ENCODE measurements at places on chromosomes 2 and 18. TPM values are rescaled to one million over a fixed set of nuclear protein-coding genes. Genes with fewer than 3 reads are reported as not detected.

Gene CYS1
- 7.1 TPM for total RNA-seq

DNA sequence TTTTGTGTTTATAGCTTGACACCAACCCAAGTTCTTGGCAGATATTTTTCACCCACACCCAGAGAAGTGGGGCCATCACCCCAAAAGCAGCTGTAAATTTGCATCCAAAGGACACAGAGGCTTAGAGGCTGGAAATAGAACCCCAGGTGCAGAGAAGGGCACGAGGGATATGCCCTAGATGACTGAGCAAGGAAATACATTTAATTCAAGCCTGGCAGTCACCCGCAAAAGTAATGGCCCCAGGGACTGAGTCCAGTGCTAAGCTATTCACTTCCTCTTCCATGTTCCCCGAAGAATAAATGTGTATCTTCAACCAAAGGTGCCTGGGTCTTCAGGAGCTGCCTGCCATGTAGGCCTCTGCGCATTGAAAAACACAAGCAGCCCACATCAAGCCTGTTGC is 14.0 kb upstream of the REG3G start:
- DNase-seq = no peak

Gene SP100
- total RNA-seq = 75.8 TPM

DNA sequence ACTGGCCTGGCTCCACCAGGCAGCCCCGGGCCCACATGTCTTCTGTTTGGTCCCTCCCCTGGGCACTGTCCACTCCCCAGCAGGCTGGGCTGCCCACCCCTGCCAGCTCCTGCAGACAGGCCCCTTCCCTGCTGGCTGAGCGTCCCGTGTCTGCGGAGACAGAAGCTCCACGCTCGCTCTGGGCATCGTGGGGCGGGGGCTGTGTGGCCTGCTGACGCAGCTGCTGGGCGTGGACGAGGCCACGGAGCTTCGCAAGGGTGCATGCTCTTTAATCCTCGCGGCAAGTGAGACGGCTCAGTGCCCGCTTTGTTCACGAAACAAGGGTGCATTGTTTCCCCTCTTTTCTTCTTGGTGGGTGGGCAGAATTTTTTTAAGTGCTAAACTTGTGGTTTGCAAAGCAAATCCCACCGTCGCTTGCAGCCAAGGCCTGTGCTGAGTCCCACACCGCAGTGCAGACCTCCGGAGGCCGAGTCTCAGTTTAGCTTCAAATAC is 132.8 kb upstream of the CTDP1 start:
- no peak for DNase-seq

DNA sequence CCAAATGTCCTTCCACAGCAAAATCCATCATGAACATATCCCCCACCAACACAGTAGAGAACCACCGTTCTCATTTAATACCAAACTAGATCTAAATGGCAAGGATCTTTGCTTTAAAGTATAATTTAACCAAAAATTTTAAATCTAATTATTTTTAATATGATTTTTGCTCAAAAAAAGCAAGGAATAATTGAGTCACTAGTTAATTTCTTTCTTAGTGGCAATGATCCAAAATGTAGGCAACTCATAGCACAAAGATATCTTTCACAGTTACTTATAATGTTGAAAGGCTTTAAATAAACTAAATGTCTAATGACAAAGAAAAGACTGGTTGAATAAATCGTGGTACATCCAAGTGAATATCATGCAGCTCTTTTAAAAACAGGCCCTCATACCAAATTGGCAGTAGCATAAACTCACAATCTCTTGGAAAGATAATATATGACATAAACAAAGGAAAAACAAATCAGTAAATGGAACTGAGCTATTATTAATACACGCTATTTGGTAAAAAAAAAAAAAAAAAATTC is 20.3 kb downstream of the PTPN2 start:
- DNase-seq = peak; percentile 42

Gene ANXA4
- 31.0 TPM for total RNA-seq

Gene DNER
- 0.65 TPM for total RNA-seq

Gene SANBR
- total RNA-seq = 8.5 TPM

GRCh38 chr18:45844938-45845337 is 19.5 kb downstream of the SIGLEC15 start:
- no peak for DNase-seq

- no peak for DNase-seq
Measured at GRCh38 chr2:236051806-236052205, 116.4 kb downstream of the GBX2 start.

- DNase-seq = no peak
Measured at GRCh38 chr18:28715206-28715605, 538.3 kb upstream of the CDH2 start.
